GM23338 (cell line): ENCODE measurements at places on chromosomes 11 and 22. TPM values are rescaled to one million over a fixed set of nuclear protein-coding genes. Genes with fewer than 3 reads are reported as not detected.

Gene MS4A12
- 0.21 TPM in 1 of 2 replicates, not detected in the other for total RNA-seq

GRCh38 chr11:72812967-72813739, 1.1 kb upstream of the ATG16L2 start:
- no peak overlapping the region for H3K27ac ChIP-seq
- H3K4me1 ChIP-seq: peaks cover 15% of the 10 kb centered on the region; the same call in 1 of the 2 replicates
- no peaks in the 10 kb centered on the region for H3K27me3 ChIP-seq
- H3K4me3 ChIP-seq: peak overlapping the region; percentile 91

DNA sequence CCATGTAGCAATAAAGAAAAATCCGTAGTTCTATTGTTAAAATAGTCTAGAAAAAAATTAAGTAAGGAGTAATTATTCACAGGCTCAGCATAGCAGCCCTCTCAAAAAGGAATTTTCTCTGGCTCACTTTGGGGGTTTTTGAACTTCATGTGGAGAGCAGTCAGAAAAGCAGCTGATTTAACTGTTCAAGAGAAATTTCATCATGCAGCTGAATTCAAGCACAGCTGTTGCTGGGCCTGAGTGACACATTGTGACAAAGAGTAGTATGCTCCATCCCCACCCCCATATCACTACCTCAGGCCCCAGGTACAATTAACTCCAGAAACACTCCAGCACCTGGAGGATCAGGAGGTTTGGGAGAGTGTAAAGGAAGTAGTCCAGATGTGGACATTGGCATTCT, 272.1 kb downstream of the FAM76B start:
- no peaks in the 10 kb centered on the region for H3K4me1 ChIP-seq
- no peaks in the 10 kb centered on the region for H3K27me3 ChIP-seq
- DNase-seq: peak; percentile 1
- H3K36me3 ChIP-seq: no peaks in the 10 kb centered on the region
- no peak overlapping the region for H3K4me3 ChIP-seq

- H3K4me1 ChIP-seq: no peaks in the 10 kb centered on the region
- DNase-seq: no peak
- no peaks in the 10 kb centered on the region for H3K27me3 ChIP-seq
- H3K4me3 ChIP-seq: no peak overlapping the region
- H3K27ac ChIP-seq: no peak overlapping the region
Measured at GRCh38 chr11:14687943-14688627, 44.5 kb downstream of the PDE3B start.

DNA sequence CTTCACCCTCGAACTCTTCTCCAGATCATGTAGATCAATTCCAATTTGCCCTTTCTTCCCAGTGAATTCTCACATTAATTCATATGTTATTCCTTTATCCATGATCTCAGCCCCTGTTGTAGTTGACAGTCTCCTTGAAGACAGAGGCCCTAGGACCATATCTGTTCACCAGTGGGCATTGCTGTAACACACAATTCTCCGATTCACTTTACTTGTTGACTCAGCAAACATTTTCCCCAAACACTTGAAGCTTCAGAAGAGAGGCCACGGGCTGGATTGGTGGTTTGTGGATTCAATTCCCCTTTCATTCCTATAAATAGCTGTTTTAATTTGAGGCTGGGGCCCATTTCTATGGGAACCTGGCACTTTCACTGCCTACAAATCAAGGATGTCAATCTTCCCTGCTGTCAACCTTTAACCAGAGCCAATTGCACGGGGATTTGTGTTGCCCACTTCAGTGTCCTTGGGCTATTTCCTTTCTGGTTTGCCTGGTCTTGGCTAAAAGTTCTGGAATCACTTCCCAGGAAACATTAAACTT, 393.0 kb upstream of the KIRREL3 start:
- peaks cover 10% of the 10 kb centered on the region; the same call in 1 of the 2 replicates for H3K4me1 ChIP-seq
- H3K36me3 ChIP-seq: no peaks in the 10 kb centered on the region
- no peaks in the 10 kb centered on the region for H3K27me3 ChIP-seq
- H3K4me3 ChIP-seq: no peak overlapping the region
- DNase-seq: no peak

GRCh38 chr11:72425053-72425980, 9.0 kb downstream of the CLPB start:
- H3K4me3 ChIP-seq: no peak overlapping the region
- peaks cover 24% of the 10 kb centered on the region for H3K4me1 ChIP-seq
- no peak for DNase-seq

GRCh38 chr22:41481131-41481830, 12.4 kb downstream of the ACO2 start:
- H3K4me3 ChIP-seq: 0 out of 2 replicates have a peak overlapping the region, but pooled peaks have one; percentile 9
- peaks cover 41% of the 10 kb centered on the region for H3K4me1 ChIP-seq
- H3K27me3 ChIP-seq: no peaks in the 10 kb centered on the region

- H3K4me1 ChIP-seq: peaks cover 3% of the 10 kb centered on the region; the same call in 1 of the 2 replicates
- H3K36me3 ChIP-seq: no peaks in the 10 kb centered on the region
- no peak overlapping the region for H3K4me3 ChIP-seq
Measured at GRCh38 chr22:26709617-26710390, 52.4 kb downstream of the MIAT start.

- H3K4me1 ChIP-seq: peaks cover 43% of the 10 kb centered on the region
- no peak overlapping the region for H3K4me3 ChIP-seq
- no peaks in the 10 kb centered on the region; the same call in 1 of the 2 replicates for H3K36me3 ChIP-seq
- no peaks in the 10 kb centered on the region for H3K27me3 ChIP-seq
- no peak overlapping the region for H3K27ac ChIP-seq
- DNase-seq: no peak
Measured at GRCh38 chr11:12792590-12792989, 118.4 kb downstream of the TEAD1 start.

DNA sequence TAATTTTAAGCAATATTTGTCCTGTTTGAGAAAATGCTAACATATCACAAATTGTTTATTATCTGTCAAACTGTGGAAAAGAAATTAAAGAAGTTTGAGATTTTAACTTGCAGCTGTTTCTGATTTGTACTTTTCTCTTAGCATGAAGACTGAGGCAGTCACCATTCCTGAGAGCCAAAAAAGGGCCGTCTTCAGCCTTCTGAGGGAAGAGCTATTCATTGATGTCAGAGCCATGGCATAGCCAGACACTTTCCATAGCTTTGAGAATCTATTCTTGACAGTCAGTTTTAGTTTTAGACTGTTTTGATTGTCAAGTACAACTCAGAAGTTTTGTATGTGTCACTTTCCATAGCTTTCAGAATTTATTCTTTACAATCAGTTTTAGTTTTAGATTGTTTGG, 32.1 kb downstream of the YAP1 start:
- H3K36me3 ChIP-seq: no peaks in the 10 kb centered on the region
- no peak overlapping the region for H3K4me3 ChIP-seq
- no peak overlapping the region for H3K27ac ChIP-seq
- no peaks in the 10 kb centered on the region for H3K27me3 ChIP-seq
- peaks cover 22% of the 10 kb centered on the region for H3K4me1 ChIP-seq

DNA sequence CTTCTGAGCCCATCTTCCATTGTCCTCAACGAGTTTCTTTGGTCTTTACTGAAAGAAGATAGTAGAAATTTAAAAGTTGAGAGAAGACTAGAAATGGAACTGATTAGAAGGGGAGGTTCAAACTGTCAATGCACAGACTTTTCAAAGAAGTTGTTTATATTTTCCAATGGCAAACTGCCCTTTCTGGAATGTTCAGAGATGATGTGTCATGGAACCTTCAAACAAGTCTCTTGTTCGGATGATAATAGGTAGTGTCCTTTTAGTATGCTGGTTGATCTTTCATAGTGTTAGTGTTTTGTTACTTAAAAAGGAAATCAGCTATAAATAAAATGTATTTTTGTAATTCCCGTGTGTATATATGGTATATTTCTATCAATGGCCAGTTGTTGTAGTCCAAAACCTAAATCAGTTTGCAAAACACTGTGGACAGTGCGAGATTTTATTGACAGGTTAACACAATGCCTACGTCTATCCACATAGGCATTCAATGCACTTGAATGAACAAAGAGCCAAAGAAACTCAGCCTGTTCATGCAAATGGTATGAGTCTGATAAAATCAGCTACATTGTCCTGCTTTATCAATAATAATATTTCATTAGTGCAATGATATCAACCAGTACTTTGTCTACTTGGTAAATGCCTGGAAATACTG, 30.9 kb downstream of the C11orf91 start:
- H3K27ac ChIP-seq: peak overlapping the region; percentile 53; the same call in 1 of the 2 replicates
- H3K4me1 ChIP-seq: peaks cover 23% of the 10 kb centered on the region
- H3K27me3 ChIP-seq: no peaks in the 10 kb centered on the region
- no peak for DNase-seq

- peaks cover 5% of the 10 kb centered on the region; the same call in 1 of the 2 replicates for H3K36me3 ChIP-seq
- DNase-seq: no peak
- H3K4me3 ChIP-seq: no peak overlapping the region
- H3K27me3 ChIP-seq: no peaks in the 10 kb centered on the region
- H3K27ac ChIP-seq: no peak overlapping the region
Measured at GRCh38 chr11:77073328-77074001, 6.7 kb downstream of the CAPN5 start.
